ENCODE measurements at places on chromosomes 3 and 15. TPM values are rescaled to one million over a fixed set of nuclear protein-coding genes. Genes with fewer than 3 reads are reported as not detected.

GRCh38 chr3:11655196-11655928 is 11.6 kb upstream of the VGLL4 start:
- DNase-seq, result peak; percentile 51

DNA sequence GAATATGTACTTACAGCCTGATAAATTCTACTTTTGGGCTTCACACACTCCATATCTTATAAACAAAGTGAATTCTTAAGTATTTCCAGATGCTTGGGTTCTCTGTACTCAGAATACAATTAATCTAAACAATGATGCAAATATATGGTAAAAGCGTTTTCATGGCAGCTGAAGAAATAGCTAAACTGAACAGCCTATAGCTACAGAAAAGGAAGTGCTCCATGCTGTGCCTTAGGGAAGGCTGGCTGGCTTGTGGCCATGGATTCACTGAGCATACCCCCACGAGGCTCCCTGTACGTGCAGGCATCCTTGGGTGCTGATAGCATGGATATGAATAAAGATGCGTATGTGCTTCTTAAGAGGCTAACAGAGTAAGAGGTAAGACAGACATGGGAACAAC is 264.0 kb downstream of the KLF13 start:
- DNase-seq, result no peak

- no peak for DNase-seq
Measured at GRCh38 chr3:159839561-159840379, 148.9 kb upstream of the IL12A start.

GRCh38 chr3:187136936-187137335 is 2.4 kb downstream of the RPL39L start:
- no peak for DNase-seq

CLRN1 gene
- total RNA-seq, result not detected

SLC51A gene
- total RNA-seq, result not detected

DNA sequence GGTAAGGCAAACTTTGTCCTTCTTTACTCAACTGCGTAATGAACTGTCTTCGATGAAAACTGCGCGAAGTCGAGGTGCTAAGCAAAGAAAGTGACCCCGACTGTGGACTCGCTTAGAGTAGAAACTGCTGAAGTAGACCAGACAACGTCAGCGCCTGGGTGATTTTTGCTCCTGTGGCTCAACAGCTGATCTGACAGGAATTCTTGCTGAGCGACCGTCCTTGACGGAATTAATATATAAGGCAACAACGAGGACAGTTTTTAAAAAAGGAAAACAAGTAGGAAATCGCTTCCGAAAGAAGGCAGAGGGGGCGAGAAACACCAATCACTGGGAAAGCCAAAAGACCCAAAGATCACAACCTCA is 541 bp downstream of the RPS27L start:
- no peak for DNase-seq

DNA sequence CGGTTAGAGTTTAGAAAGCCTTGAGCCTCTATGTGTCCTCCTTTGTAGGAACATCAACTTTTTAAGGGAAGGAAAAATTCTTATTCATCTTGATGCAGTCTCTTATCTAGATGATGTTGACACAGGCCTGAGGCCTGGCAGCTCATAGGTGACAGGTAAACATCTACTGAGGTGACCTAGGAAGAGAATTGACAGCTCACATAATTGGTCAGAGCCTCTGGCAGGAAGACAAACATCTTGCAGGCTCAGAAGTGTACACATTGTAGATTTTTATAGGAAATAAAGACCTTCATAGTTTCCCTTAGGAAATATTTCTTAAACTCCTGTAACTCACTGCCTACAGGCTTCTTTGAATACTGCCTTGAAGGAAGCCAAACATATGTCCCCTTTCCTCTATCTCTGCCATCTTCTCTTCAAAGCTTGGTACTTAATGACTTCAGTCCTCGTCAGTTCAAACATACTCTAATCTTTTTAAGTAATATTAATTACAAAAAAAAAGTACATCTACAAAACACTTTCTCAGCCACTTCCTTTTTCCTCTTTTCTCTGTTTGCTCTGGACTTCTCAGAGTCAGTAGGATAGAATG is 341.3 kb downstream of the TBL1XR1 start:
- DNase-seq, result no peak

- no peak for DNase-seq
Measured at GRCh38 chr3:5314897-5315296, 127.4 kb downstream of the EDEM1 start.
